ENCODE measurements at places on chromosomes 2 and 18.

DNA sequence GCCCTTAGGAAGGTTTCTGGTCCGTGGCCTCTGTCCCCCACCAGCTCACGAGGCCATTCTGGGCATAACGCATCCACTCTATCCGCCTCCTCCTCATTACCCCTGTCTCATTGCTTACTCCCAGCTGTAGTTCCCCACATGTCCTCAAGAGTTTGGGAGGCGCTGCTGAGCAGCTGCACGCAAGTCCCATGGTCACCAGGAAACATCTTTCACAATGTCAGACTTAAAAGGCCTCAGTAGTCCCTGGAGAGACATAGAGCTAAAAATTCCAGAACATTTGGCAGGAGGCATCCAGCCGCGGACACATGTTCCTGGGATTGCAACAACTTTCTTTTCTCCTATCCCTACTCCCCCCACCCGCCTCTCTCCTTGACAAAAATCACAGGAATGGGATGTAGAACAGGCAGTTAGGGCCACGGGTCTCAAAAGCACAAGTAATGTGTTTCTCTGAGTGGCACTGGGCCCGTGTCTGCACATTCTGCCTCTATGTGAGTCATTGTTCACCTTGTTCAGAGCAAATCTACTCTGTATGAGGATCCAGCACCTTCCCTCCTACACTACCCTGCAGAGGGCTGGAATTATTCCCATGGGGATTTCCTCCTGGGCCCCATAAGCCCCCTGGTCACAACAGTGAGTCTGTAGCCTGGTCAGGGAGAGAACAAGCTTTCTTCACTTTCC is 8.1 kb downstream of the LBH start:
- peak; percentile 24 for DNase-seq

GRCh38 chr2:176733698-176734430 is 464.6 kb downstream of the MTX2 start:
- no peak for DNase-seq

- DNase-seq = no peak
These were observed 120.1 kb downstream of the HAUS1 start for GRCh38 chr18:46224181-46224775.

GRCh38 chr2:54577035-54577434 is 120.9 kb downstream of the SPTBN1 start:
- DNase-seq = no peak

DNA sequence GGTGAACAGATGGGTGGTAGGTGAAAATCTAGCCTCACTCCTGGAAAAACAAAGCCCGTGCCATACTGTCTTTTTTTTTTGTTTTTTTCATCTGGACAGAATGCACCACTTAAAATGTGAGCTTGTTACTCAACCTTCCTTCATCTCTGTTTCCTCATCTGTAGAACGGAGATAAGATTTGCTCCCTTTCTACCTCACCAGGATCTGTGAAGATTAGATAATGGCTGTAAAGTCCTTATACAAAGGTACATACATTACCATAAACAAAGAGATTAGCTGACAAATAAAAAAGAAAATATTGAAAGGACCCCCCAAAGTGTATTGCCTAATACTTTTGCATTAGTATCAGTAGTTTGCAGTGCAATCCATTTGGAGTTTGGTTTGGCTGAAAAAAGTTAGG is 75.4 kb upstream of the ZEB2 start:
- no peak for DNase-seq

GRCh38 chr2:199797431-199798403 is 53.3 kb downstream of the FTCDNL1 start:
- DNase-seq = no peak

DNA sequence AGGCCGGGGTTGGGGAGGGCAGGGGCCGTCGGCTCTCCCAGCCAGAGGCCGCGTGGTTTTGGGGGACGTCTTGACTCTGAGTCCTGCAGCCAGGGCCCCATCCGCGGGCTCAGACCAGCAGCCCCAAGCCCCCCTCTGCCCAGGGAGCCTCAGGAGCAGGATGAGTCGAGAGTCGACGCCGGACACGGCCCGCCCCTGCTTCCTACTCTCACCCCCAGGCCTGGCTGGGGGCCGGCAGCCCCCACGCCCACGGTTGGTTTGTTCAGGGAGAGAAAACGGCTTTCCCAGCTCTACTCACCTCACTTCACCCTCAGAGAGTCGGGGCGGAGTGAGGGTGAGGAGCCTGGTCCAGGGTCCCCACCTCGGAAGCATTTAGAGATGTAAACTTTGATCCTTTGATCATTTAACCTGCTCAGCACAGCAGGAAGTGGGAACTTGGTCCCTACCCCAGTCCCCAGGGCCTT is 6.9 kb downstream of the SNORC start:
- DNase-seq = no peak

- DNase-seq = peak; percentile 38
These were observed 180.1 kb downstream of the PRPF40A start for GRCh38 chr2:152537081-152537651.

DNA sequence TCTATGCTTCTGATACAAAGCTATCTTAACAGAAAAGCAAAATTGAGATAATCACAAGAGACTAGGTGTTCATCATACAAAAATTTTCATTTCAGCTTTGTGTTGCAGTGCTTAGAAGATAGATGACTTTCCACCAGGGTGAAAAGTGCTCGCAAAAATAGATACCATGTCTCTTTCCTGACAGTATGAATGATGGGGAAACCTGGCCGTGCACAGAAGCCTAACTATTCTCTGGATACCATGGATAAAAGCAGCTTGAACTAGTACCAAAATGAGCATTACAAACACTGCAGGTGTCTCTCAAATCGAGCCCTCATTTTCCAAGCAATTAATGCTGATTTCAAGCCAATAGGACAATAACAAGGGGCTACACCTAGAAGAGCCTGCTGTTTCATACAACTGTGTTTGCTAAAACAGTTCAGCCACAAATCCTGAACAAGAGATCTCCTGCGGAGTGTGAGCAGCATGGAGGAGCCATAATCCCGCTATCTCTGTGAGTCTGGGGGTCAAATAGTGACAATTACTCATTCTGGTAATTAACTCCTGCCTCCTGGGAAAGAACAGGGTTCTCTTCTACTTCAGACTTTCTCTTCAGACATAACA is 507.6 kb downstream of the PID1 start:
- no peak for DNase-seq

- DNase-seq = no peak
These were observed 3.8 kb downstream of the TCF4 start for GRCh38 chr18:55584201-55584600.

- DNase-seq = peak; percentile 4
These were observed 253.4 kb downstream of the ETAA1 start for GRCh38 chr2:67650291-67651133.

GRCh38 chr2:159982270-159982669 is 80.1 kb downstream of the PLA2R1 start:
- no peak for DNase-seq

- DNase-seq = no peak
These were observed 24.5 kb downstream of the MAL start for GRCh38 chr2:95049961-95050360.
